ENCODE measurements at places on chromosomes 3 and 15.

- DNase-seq, result no peak
Measured at GRCh38 chr3:14750650-14751049, 68.1 kb upstream of the FGD5 start.

GRCh38 chr15:78076231-78077052 lies 1.1 kb downstream of the TBC1D2B start:
- no peak for DNase-seq

- no peak for DNase-seq
Measured at GRCh38 chr3:176609361-176609760, 587.9 kb downstream of the TBL1XR1 start.

- no peak for DNase-seq
Measured at GRCh38 chr15:68315495-68316031, 38.0 kb downstream of the FEM1B start.

- DNase-seq, result no peak
Measured at GRCh38 chr3:2869905-2870304, 240.3 kb downstream of the IL5RA start.

GRCh38 chr3:67719333-67719732 lies 64.9 kb upstream of the SUCLG2 start:
- no peak for DNase-seq

DNA sequence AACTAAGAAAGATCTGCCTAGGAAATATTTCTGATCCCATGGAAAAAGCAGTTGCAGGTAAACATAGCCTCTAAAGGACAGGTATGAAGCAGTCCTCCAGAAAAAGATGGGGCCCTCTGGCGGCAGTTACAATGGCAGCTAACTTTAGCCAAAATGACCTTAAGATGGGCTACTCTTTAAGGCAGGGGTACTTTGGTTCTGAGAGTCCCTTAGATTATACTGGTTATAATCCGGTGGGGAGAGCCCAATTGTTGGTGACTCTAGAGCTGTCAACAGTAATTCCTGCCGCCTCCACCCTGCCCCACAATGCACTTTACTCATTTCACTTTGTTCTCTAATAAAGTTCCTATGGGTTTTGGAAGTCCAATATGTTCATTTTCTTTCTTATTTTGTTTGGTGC lies 412.8 kb upstream of the WNT5A start:
- no peak for DNase-seq

DNA sequence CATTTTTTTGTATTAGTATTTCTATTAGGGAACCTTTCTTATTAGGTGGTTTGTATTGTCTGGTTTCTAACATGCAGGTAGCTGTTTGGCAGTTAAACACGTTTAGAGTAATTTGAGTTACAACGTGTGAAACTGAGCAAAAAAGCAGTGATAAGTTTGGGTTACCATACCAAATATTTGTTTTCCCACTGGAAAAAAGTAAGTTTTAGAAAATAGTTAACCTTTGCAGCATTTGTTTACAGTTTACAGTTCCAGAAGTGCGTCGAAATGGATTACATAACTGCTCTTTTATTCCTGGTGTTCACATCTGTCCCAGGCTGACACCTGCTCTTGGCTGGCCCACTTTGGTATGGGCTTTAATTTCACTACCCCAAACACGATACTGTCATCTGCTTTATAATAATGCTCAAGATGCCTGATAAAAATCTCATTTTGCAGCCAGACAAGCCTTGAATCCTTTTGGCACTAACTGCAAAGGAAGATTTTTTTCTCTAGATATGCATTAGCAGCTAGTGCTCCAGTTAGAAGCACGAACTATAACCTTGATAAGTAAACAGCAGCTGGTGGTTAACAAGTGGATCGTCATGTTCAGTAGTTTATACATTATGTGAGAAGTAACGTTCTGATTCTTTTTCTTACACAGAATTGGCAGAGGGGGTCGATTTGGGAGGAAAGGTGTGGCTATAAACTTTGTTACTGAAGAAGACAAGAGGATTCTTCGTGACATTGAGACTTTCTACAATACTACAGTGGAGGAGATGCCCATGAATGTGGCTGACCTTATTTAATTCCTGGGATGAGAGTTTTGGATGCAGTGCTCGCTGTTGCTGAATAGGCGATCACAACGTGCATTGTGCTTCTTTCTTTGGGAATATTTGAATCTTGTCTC lies 5.3 kb downstream of the EIF4A2 start:
- DNase-seq, result no peak

DNA sequence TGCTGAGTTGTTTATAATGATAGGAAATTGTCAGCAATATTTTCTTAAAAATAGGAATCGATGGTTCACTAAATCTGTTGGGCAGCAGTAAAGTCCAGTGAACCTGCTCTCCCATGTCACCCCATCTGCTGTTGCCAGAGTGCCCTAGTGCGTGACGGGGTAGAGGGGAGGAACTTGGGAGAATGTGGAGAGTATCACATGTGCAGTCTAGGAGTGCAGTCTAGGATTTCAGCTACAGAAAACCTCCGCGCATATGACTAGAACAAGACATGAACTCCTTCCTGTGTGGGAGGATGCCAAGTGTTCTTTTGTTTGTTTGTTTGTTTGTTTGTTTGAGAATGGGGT lies 74.6 kb upstream of the ACAD9 start:
- DNase-seq, result no peak

DNA sequence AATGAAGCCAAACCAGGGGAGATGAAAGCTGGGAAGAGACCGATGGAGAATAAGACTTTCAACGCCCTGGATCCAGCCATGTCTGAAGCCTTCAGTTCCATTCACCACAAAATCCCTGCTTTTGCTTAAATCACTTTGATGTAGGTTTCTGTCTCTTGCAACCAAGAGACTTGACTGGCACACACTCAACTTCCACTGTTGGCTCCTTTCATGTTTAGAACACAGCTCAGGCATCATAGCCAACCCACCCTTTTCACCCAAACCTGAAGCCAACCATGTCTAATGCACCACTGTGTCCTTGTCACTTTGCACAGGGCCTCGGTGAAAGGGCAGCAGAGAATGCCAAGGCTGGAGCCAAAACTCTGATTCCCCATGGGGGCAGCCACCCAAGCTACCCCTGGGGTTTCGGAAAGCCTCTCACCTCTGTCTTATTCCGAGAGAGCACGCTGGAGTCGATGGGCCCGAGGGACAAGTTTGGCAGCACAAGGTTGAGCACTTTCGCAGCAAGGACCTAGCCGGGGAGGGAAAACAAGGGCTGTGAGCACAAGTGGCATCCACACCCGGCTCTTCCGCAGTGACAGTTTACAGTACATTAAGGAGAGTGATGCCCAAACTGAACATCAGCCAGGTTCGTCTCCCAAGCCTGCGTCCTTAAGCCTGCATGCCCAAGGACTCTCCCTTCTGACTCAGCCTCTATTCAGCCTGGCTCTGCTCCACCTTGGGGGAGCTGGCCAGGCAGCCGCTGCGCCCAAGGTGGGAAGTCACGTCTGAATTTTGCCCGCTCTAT lies 37.6 kb downstream of the ABTB1 start:
- DNase-seq, result no peak

DNA sequence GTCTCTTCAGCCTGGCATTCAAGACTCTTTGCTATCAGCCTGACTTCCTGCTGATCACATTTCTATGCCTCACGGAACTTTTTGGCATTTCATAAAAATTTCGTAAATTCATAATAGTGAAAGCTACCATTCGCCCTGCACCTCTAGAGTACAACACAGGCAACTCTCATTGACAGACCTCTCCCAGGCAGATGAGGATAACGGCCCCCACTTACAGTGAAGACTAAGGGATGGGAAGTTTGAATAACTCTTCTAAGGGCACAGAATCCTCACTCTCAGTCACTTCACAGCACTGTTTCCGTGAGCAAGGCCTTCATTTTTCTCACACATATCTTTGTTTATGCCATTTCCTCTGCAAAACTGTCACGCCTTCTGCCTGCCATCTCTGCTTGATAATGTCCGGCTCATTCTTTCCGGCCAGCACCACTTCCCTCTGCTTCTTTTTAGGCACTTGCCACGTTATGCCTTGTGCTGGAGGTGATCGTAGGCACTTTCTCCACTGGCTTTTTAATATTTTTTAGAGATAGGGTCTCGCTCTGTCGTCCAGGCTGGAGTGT lies 224.1 kb upstream of the HES1 start:
- DNase-seq, result no peak

GRCh38 chr3:50177346-50177745 lies 14.1 kb upstream of the GNAT1 start:
- no peak for DNase-seq

- DNase-seq, result no peak
Measured at GRCh38 chr3:149463921-149464320, 10.6 kb upstream of the TM4SF4 start.

GRCh38 chr15:90035840-90036230 lies 34.7 kb downstream of the ZNF710 start:
- DNase-seq, result no peak

DNA sequence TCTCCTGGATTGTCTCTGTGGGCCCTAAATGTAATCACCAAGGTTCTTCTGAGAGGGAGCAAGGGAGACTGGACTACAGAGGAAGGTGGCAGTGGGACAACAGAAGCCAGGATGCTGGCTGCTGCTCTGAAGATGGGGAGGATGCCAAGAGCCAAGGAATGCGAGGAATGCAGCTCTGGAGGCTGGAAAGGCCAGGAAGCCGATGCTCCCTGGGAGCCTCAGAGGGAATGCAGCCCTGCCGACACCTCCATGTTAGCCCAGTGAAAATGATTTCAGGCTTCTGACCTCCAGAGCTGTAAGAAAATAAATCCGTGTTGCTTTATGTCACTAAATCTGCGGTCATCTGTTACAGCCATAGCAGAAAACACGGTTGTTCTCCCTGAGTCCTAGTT lies 44.1 kb downstream of the UMPS start:
- no peak for DNase-seq

DNA sequence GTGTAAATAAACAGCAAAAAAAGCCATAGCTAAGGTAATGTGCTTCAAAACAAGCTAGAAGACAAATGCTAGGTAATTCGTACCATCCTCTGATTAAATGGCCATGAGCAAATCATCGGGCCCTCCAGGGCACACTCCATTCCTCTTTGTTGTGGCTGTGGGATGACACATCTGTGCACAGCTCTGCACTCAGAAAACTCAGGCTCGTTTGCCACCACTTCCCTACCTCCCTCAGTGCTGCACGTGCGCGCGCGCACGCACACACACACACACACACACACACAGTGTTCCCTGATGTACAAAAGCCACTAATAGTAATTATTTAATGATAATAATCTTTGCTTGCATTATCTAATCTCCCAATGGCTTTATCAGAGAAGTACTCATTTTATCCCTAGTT lies 336.6 kb downstream of the FEZF2 start:
- DNase-seq, result no peak

DNA sequence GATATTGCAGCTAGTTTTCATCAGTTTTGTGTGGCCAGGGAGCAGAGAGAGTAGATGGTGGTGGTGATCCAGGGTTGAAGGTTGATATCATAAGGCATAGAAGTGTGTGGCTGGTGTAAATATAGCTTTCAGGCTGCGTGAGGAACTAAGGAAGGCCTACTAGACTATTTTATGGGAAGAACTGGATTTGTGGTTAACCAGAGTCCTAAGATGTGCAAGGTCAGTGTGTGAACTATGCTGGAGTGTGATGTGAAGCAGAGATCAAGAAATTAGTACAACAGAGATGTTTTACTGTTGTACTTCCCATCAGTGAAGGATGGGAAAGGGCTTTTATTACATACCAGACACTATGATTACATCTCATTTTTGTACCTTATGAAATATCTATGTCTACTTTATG lies 41.5 kb downstream of the MAPK6 start:
- no peak for DNase-seq

- no peak for DNase-seq
Measured at GRCh38 chr3:156749244-156749643, 74.9 kb downstream of the TIPARP start.

GRCh38 chr3:37924453-37924852 lies 62.8 kb downstream of the CTDSPL start:
- no peak for DNase-seq

DNA sequence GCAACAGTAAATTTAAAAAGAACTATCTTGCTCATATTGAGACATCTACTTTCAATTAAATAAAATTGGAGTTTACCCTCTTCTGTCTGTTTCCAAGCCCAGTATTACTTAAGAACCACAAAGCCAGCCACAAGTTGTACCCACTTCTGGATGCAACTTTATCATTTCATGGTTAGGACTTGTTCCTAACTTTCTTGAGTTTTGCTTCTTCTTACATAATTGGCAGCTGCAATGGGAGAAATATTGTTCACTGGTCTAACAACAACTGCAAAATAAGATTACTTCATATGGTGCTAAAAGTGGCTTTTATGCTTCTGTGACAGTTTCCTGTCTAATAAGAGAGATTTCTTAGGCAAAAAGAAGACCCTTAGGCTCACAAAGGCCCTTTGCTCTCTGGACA lies 240.6 kb downstream of the OTOL1 start:
- no peak for DNase-seq

- no peak for DNase-seq
Measured at GRCh38 chr3:141499284-141499683, 12.5 kb downstream of the RASA2 start.

GRCh38 chr3:157261000-157261399 lies 101.1 kb upstream of the CCNL1 start:
- no peak for DNase-seq

DNA sequence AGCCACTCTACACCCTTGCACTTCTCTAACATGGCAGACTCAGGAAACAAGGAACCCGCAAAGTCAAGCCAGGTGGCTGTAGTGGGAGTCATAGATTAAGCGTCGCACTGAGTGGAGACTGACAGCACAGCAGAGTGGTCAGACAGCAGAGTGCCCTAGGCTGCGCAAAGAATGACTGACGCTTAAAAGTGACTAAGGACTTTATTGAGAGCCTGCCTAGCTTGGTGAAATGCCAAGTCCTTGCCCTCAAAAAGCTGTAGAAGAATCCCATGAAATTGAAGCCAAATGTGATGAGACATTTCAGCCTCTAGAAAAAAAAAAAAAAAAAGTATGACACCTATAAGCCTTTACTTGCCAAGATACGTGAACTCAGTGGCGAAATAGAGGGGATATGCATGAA lies 30.2 kb downstream of the NCEH1 start:
- no peak for DNase-seq
